ENCODE measurements at places on chromosomes 6 and 20.

- DNase-seq, result peak; percentile 86
Observed at GRCh38 chr6:10510592-10511367, 10.4 kb upstream of the GCNT2 start.

DNA sequence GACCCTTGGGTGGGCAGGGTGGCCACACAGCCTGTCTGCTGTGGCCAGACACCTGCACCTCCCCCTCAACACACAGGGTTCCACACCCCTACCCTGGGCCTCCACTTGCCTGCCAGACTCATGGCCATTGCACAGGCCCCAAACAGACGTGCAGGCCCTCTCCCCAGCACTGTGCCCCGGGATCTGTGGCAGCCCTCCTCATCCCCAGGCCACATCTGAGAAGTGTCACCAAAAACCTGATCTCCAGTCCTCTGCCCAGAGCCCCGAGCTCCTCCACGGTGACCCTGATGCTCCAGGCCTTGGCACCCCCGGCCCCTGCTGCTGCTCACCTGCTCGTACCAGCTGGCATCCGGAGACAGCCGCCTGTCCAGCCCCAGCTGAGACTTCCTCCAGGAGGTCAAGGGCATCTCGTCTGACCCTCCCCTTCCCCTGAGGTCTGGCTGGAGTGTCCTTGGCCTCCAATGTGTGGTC is 160.1 kb downstream of the DLL1 start:
- no peak for DNase-seq

DNA sequence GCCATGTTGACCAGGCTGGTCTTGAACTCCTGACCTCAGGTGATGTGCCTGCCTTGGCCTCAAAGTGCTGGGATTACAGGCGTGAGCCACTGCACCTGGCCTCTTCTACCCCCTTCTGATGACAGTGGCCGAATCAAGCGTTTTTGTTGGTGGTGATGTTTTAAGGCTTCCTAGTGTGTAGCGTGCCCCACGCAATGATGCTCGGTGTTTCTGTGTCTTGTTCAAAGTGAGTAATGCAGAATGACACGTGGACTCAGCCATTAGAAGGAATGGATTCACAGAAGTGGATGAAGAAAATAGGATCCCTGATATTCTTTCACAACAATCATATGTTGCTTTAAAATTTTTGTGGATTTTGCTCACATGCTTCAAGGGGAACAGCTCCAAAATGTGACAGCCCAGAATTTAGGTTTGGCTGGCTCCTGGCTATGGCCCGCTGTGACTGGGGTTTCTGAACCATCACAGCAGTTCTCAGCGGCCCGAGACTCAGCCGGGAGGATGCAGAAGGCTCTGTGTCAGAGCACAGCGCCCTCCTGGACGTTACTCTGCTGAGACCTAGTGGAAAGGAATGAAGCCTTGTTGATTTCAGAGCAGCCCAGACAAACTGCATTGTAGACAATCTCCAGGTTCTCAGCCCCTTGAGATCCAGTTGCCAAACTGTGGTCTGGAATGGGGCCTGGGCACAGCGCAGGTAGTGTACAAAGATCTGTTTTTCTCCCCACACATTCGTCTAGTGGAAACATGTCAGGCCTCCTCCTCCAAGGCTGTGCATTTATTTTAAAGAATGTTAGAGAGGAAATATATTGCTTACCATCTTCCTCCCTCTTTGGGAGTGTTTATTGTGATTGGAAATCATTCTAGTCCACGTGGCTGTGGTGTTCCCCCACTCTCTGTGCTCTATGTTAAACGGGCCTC is 57.6 kb upstream of the TIAM2 start:
- DNase-seq, result peak; percentile 53

- no peak for DNase-seq
Observed at GRCh38 chr6:131067521-131067920, 4.5 kb upstream of the EPB41L2 start.

GRCh38 chr6:20827798-20828197 is 293.5 kb downstream of the CDKAL1 start:
- DNase-seq, result no peak

GRCh38 chr6:41231246-41231645 is 3.1 kb downstream of the TREML4 start:
- DNase-seq, result no peak

GRCh38 chr6:31400467-31401289 is 2.7 kb upstream of the MICA start:
- peak; percentile 59 for DNase-seq

DNA sequence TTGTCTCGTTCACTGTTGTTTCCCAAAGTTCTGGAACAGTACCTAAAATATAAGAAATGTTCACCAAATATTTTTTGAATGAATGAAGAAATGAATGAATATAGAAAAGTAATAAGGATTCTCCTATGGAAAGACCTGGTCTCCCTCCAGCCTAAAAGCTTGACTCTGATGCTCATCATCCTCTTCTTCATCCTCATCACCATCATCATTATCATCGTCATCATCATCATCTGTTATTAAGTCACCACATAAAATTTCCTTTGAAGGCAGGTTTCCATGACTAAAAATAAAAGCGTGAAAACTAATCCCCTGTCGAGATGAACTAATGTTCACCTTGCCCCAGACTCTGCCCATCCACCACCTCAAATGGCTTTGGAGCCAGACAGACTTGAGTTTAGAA is 216.9 kb upstream of the PRND start:
- no peak for DNase-seq

DNA sequence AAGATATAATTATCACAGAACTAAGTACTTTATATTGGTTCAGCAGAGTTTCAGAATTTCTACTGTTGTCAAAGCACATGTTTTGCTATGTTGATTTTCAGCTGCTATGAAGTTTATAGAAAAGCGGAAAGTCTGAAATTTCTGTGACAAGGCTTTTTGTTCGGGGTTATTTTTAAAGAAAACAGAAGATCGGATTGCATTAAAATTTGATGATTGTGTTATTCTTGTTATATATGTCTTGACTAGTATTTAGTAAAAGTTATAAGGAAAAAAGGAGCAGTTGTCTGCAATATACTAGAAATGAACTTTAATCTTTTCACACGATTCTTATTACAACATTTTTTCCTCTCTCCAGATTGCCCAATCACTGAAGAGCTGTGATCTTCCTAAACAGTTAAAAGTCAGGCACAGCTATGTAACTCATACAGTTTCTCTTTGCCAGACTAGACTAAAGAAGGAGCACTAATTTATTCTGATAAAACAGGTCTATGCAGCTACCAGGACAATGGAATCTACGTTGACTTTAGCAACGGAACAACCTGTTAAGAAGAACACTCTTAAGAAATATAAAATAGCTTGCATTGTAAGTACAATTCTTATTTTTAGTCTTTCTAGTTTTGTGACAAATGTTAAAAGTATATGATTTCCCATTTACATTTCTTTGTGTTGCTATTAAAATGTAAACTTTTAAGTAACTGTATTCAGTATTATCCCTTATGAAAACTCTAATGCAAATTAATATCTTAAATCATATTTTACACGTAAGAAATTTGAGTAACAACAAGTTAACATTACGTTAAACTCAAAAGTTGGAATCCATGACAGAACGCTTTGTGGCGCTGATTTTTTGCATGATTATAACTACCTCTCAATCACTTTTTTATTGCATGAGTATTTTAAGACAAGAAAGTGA is at the start of gene ENPP3:
Gene ENPP3, plus strand, starts transcription at position 423 of the 913 bp plus-strand sequence. Its CDS starts 83 bp downstream, at position 506.
- DNase-seq, result no peak

DNA sequence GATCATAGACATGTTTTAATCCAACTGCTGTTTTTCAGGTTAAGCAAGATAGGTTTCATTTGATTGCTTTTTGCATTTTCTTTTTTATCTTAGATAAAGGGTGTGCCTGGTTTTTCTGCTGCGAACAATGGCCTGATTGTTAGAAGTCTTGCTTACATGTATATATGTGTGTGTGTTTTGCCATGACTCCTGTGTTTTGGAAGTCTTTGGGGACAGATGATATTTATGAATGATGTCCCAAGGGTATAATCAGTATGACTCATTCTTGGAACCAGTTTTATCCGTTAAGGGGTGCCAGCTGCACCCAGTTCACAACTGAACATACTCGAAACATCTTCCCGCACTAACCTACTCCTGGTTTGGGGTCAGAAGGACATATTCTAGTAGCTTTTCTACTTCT is 230.1 kb upstream of the SUPT3H start:
- DNase-seq, result no peak

GRCh38 chr6:100338090-100338489 is 126.6 kb downstream of the SIM1 start:
- DNase-seq, result no peak

GRCh38 chr6:145824344-145824743 is 9.7 kb upstream of the FBXO30 start:
- no peak for DNase-seq

DNA sequence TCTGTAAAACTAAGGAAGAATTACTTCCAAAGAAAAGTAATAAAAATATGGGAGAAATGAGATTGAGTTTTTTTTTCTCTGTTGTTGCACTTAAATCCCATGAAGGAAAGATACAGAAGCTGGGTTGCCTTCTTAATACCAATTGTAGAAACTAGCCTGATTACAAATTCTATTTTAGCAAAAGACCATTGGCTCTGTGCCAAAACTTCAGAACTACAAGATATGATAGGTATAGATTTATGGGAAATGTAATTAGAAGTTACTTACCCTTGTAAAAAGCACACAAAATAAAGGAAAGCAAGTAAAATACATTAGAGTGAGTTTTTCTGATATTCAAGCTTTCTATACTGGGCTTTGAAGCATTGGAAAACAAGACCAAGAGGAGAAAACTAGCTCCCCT is 73.5 kb upstream of the SCGN start:
- no peak for DNase-seq

DNA sequence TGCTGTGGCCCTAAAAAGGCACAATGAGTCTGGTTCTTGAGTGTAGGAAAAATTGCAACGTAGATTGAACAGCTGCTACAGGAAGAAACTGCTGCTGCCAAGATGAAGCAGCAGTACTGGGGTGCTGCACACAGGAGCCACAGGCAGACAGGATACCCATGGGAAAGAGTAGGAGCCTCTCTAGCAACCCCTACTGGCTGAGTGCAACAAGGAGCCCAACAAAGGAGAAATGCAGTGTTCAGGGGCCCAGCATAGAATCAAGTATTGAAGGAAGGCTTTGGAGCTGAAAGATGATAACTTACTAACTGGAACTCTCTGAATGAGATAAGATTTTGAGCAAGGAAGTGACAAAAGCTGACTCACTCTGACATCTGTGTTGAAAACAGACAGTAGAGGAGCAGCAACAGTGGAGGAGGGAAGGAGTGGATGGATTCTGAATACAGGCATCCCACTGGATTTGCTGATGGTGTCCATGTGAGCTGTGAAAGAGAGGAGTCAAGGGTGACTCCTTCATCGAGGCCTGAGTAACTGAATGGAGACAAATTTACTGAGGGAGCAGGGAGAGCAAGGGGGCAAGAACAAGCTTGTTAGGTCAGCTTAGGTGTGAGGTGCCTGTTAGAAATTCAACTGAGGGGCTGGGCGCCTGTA is 534.7 kb upstream of the JARID2 start:
- peak; percentile 40 for DNase-seq

DNA sequence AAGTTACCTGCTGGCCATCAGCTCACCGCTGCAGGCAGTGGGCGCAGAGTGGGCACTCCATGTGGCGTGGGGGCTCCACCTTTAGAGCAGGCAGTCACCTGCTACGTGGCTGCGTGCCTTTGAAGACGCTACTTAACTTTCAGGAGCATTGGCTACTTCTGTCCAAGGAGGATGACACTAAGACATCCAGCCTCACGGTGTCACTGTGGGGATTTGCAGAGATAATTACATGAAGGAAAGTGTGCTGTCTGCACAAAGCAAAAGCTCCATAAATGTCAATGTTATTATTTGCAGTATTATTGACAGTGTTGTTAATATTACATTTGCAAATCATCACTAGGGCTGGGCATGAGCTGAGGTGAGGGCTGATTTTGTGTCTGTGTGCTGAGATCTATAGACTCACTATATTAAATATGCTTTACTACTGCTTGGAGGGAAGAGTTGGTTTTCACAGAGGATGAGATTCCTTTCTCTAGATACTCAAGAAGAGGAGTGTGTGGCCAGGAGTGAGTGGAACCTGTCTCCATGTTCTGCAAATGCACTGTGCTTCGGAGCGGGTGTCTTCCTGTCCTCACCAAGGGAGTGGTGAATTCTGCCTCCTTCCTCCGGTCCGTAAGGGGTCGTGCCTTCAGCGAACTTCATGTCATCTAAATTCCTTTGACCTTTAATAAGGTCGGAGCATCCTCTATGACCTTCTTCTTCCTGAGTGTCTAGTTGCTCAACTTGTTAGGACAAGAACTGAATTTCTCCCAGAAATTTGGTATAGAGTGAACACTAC is 165.8 kb upstream of the SYNDIG1 start:
- peak; percentile 10 for DNase-seq

DNA sequence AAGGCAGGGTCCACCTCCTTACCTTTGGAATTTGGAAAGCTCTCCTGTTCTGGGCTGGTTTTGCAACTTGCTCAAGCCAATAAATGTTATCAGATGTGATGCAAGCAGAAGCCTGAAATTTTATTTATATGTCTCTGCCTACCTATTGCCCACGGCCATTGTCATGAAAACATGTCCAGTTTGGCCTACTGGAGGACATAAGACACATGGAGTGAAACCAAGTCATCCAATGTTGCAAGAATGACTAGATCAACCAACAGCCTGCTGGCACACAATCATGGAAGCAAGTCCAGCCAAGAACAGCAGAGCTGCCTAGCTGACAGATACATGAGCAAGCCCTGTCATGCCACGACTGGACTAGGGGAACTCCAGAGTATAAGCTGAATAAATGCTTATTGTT is 56.7 kb upstream of the IRAK1BP1 start:
- DNase-seq, result no peak

DNA sequence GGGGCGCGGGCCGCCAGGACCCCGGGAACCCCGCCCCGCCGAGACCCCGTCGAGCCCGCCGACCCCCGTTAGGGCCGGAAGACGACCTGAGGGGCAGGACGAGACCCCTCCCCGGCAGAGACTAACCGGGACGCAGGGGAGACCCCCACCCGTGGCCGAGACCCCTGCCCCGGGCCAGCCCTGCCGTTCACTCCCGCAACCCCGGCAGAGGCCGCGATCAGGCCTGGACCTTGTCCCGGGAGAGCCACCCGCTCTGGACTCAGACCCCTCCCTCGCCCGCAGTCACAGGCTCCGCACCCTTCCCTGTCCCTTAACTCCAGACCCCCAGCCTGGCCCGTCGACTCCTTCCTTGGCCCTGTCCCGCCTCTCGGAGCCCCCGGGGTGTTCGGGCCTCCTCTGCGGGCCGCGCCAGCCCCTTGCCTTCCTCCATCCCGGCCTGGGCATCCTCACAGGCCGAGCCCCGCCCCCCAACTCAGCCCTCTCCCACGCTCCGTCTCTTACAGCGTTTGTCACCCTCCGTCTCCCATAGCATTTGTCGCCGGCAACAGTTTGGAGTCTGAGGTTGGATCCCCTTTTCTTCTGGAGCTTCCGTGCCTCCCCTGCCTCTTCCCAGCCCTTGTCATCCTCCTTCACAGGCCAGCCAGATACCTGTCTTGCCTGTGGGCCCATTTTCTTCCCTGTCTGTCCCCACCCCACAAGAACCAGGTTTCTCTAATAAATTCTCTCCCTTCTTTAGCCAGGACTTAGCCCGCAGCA is 569 bp downstream of the TCEA2 start:
- DNase-seq, result peak; percentile 56

DNA sequence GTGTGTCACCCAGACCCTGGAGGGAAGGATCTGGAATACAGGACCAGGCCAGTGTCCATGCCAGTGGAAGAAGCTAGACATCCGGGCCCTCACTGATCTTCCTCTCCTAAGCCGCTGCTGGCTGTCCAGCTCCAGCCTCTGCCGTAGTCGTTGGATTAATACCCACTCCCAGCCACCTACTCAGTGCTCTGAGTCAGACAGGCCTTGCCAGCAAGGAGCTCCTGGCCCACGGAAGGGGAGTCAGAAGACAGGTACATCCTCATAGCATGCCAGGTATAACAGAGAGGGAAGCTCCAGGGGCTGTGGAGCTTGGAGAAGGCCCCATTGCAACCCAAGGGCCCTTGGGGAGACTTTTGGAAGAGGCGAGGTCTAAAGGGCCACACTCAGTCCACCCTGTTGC is 49.0 kb downstream of the STK35 start:
- no peak for DNase-seq
